Bronchial epithelial cell (primary cell): ENCODE measurements at places on chromosomes 3 and 15.
A peak's percentile ranks its signal among the peaks of the same experiment; 100 is the strongest.

GRCh38 chr3:146152834-146153233 lies 8.2 kb downstream of the PLOD2 start:
- DNase-seq, result no peak

DNA sequence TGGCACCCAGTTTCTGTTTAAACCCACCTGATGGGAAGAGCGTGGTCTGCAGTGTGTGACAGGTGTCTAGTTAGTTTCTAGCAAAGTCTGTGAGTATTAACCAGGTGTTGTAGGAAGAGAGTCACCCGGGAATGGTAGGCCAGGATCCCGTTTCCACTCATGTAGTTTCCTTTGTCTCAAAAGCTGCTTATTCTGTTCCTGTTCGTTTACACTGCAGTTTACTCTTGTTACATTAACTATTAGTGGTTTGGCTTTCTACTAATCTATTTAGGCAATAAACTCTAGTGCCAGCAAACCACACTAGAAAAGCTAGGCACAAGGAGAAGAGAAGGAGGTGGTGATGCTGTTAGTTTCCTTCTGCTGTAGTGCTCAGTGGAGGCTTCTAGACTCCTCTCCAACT lies 32.7 kb downstream of the WDR76 start:
- DNase-seq, result no peak

DNA sequence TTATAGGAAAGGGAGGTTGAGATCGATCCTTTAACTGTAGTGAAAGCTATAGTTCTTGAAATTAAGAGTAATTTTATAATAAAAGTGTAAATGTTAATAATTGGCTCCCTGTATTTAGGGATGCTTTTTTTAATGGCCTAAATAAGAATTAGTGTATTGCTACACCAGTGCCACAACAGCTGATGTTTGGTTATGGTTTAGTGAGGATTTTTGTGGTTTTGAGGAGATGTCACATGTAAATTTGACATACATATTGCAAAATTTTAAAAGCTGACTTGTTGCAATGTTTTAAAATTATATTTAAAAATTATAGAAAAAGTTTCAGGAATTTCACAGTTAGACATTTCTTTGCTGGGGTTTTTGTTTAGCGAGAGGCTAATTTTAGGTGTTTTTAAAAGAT lies 3.9 kb downstream of the TSC22D2 start:
- DNase-seq, result no peak

DNA sequence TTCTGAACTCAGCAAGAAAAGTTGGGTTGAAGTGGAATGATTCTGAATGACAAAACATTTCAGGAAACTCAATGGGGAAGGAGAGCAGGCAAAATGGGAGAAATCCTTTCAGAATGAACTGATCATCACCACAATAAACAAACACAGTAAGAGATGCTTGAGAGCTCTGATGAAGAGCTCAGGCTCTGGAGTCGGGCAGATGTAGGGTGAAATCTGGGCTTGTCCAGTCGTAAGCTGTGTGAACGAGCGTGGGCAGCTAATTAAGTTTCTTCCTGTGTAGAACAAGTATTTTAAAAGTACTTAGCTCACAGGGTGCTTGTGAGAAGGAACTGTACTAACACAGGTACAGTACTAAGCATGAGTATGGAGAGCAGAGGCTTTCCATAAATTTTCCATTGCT lies 406.2 kb downstream of the FOXP1 start:
- no peak for DNase-seq

DNA sequence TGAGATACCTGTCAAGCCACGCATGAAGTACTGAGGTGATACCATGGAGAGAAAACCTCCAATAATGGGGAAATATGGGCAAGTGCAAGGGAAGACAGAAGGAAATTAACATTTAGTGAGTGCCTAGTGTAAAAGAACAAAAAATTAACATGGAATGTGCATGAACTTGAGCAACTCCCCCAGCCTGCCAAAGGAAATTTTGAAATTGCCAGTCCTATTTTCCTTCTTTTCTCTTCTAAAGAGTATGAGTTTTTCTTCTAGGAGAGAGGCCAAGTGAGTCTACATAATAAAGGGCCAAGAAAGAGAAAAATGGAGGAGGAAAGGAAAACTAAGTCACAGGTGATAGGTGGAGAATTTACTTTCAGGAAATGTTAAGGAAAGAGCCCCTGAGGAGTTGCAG lies 602.4 kb upstream of the MDFIC2 start:
- no peak for DNase-seq

DNA sequence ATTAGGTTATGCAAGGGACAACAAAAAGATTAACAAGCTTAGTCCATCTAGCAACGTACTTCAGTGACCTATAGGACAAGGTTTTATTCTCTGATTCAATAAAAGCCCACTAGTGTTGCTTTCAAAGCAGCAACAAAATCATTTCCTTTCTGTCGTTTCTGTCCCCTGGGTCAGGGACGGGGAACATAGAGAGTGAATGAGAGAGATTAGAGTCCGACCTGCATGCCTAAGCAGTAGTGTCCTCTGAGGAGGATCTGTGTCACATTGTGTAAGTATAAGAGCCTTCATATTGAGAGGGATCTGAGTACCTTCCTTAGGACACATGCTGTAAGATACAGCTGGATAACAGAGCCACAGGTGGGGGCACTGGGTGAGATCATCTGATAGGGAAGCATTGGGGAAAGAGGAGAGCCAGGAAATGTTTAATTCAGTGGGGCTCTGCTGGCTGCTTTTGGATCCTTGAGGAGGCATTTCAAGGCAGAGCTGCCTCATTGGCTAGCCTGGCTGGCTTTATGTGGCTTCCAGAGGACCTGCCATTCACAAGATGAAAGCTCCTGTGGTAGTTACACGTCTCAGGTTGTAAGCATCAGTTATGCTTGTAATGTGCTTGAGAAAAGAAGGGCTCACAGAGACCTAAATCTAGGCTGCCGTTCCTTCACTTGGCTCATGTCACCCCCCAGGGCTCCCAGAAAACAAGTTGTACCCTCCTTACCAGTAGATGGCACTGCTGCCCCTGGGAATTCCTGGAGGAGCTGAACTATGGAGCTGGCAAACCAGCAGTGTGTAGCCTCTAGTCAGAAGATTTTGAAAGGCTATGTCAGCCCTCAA lies 2.7 kb downstream of the TMEM108 start:
- peak; percentile 55 for DNase-seq

- no peak for DNase-seq
Observed at GRCh38 chr3:177598097-177598833, 401.0 kb upstream of the TBL1XR1 start.

GRCh38 chr3:117165601-117166051 lies 456.0 kb downstream of the TUSC7 start:
- DNase-seq, result no peak

DNA sequence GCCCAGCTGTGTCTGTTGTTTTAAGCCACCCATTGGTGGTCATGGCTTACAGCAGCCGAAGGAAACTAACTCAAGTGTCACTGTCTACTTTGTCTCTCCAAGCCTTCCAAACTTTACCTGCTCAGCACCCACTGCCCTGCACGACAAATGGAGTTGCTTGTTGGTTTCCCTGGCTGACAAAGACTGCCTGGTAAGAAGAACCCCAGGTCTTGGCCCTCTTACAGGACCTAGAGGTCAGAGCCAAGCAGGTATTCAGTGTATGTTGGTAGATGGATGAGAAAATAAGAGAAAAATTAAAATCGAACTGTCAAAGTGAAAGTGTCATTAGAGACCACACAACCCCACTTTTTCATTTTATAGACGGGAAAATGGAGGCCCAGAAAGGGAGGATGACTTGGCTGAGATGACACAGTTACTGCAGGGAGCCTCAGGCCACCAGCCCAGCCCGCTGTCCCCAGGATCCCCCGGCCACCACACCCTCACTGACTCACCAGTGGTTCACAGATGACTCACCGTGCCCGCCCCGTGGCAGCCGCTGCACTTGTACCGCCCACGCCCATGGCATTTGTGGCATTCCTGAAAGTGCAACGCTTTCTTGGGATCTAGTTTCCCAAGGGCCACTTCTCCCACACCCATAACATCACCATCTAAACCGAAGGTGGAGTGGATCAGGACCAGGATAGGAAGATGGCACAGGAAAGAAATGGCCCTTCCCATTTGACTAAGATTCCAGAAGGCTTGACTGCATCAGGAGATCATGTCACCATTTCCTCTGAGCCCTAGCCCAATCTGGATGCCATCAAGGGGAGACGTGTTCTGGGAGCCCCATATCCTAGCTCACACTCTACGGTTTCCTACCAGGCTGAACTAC lies 15.2 kb downstream of the SSUH2 start:
- peak; percentile 93 for DNase-seq

GRCh38 chr3:121995161-121996137 lies 26.6 kb downstream of the ILDR1 start:
- DNase-seq, result peak; percentile 96

DNA sequence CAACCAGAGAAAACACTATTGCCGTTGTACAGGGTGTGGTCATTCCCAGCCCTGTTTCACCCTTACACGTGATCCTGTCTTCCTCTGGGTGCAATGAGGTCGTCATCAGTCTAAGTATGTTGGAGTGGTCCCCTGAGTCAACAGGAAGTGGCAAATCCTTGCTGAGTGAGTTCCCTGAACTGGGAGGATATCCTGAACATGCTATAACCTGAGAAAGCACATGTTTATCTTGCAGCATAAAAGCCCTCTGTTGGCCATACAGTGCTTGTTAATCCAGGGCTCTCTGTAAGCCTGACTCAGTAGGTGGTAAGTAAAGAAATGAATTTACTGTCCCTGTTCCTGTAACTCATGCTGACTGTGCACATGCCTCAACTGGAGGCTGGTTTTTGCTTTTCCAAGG lies 477.8 kb upstream of the RGMA start:
- DNase-seq, result peak; percentile 100

GRCh38 chr3:15941958-15942357 lies 144.2 kb upstream of the ANKRD28 start:
- DNase-seq, result no peak

GRCh38 chr15:38373016-38373415 lies 80.9 kb upstream of the FAM98B start:
- DNase-seq, result no peak

GRCh38 chr3:169955406-169955805 lies 11.2 kb upstream of the SEC62 start:
- peak; percentile 13 for DNase-seq
